ENCODE measurements at places on chromosomes 4 and X. TPM values are rescaled to one million over a fixed set of nuclear protein-coding genes. Genes with fewer than 3 reads are reported as not detected.
A peak's percentile ranks its signal among the peaks of the same experiment; 100 is the strongest.

Gene TRAM1L1
- 0.74 TPM for polyA plus RNA-seq

Gene RGN
- 0.06 TPM for polyA plus RNA-seq

GRCh38 chr4:24594887-24595286 is 10.5 kb upstream of the DHX15 start:
- peak; percentile 27 for DNase-seq

Gene TACR3
- polyA plus RNA-seq, result not detected

Gene PABPC5
- polyA plus RNA-seq, result not detected

Gene FGFR3
- polyA plus RNA-seq, result 11.3 TPM

GRCh38 chr4:2341261-2341841 is 77.1 kb downstream of the ZFYVE28 start:
- DNase-seq, result no peak

- DNase-seq, result peak; percentile 36
These were observed 53.1 kb downstream of the ATXN3L start for GRCh38 chrX:13266641-13267345.

Gene IL21
- polyA plus RNA-seq, result not detected

DNA sequence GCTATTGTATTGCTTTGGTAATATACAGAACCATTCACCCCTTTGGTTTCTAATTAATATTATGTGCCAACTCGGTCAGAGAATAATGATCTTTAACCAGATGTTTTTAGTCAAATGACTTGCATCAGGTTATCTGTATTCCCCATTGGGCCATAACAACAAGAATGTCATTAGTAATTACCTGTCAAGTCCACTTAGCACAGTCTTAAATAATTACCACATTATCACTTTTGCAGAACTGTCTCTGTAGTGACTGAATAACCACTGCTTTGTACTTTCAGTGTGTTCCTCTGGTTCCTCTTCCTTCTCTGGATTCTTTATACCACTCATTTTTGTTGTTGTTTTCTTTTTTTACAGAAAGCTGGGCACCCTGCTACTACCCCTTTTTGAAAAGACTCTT is 257.7 kb upstream of the SPOCK3 start:
- DNase-seq, result no peak

Gene NEUROG2
- polyA plus RNA-seq, result not detected

Gene HMX1
- not detected for polyA plus RNA-seq

- DNase-seq, result no peak
These were observed 26.9 kb downstream of the ARFIP1 start for GRCh38 chr4:152806501-152807125.

Gene WNK3
- polyA plus RNA-seq, result 0.20 TPM

DNA sequence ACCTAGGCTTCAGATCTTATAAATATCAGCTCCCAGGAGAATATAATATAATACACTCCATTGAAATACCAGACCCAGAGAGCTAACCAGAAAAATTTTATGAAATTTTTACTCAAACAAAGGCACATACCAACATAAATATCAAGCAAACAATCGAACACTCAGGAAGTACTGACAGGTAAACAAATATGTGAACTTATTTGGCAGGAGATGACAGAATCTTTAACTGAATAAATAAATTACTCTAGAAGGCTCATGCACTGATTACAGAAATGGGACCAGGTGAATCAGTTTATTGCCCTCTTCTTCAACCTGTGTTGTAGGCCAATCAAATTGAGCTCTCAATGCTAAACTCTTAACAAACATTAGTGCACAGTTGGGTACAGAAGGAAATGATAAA is 225.2 kb upstream of the PABPC4L start:
- no peak for DNase-seq

DNA sequence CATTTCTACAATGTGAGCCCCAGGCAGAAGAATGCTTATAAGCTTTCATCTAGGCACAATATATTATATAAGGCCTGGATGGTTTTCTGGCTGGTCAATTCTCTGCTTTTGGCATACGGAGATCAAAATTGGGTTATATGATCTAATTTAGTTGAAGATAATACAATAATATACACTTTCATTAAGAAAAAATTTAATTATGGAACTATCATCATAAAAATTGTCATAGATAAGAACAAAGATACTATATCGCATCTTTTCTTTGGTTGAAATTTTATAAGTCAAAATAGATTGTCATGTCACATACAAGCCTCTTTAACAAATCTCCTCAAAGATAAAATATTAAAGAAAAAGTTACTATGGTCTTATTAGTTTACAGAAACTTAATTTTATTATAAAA is 17.1 kb downstream of the DMD start:
- DNase-seq, result no peak

DNA sequence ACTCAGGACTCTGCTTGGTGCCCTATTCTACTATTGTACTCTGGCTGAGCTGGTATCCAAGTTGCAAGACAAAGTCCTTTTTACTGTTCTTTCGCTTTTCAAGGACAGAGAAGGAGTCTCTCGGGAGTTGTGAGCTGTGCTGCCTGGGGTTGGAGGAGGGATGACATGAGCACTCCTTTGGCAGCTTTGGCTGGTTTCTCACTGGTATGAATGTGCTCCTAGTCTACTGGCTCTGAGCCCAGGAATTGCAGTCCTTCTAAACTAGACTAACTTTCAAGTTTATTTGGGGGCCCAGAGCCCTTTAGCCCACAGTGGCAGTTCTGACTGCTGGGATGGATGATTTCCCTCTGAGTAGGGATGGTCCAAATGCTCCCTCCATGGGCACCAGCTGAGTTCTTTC is 997.1 kb downstream of the RAB28 start:
- DNase-seq, result no peak

DNA sequence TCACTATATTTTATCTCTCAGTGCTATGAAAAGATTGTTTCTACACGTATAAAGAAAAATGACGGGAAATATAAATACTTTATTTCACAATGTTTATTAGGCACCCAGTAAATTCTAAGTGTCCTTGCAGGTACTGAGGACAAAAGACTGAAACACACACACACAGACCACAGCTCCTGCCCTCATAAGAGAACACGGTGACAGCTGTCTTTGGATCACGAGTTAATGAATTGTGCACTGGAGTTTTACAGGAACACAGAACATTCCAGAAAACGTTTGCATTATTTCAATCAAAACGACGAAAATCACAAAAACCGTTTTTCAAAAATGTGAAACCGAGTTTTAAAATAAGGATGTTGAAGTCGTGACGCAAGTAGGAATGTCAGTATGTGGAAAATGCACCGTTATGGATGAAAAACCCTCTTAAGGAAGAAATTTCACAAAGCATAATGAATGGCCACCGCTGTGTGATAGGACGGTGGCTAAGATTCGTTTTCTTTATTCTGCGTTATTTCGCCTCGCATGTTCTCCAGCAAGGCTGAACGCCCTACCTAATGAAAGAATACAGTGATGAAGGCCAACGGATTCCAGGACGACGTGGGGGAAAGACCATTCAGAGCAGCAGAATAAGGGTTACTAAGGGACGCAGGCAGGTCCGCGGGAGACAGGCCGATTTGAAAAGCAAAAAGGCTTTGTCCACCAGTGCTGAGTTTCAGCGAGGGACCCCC is 24.2 kb downstream of the FAM156A start:
- DNase-seq, result peak; percentile 16

- DNase-seq, result peak; percentile 56
These were observed 251.6 kb downstream of the CBR4 start for GRCh38 chr4:168758351-168758876.

DNA sequence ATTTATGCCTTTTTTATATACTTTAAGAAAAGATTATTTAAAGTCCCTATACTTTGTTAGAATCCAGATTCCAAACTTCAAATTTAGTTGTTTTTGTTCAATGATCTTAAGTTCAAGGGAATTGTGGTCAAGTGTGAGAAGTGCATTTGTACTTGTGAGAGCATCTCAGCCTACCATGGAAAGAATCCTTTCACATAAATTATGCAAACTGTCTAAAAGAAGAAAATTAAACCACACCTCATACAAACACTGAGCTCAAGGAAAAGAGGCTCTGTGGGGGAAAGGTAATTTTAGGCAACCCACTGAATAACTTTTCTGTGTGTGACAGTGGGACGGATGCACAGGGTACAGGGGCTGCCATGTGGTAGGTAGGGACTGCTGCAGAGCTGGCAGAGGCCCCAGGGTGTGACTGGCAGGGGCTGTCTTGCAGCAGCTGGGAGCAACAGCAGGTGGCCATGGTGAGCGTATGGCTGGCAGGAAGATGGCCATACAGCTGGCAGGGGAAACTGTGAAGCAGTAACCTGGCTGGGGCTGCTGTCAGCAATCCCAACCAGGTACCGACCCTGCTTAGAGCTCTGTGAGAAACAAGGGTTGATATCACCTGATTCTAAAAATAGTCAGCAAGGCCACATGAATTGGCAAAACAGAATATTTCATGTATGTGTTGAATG is 130.6 kb downstream of the UGT8 start:
- no peak for DNase-seq

Gene AADAT
- polyA plus RNA-seq, result 5.9 TPM

Gene LCORL
- polyA plus RNA-seq, result 2.3 TPM

Gene KLHL4
- polyA plus RNA-seq, result not detected

Gene PRR32
- not detected for polyA plus RNA-seq

DNA sequence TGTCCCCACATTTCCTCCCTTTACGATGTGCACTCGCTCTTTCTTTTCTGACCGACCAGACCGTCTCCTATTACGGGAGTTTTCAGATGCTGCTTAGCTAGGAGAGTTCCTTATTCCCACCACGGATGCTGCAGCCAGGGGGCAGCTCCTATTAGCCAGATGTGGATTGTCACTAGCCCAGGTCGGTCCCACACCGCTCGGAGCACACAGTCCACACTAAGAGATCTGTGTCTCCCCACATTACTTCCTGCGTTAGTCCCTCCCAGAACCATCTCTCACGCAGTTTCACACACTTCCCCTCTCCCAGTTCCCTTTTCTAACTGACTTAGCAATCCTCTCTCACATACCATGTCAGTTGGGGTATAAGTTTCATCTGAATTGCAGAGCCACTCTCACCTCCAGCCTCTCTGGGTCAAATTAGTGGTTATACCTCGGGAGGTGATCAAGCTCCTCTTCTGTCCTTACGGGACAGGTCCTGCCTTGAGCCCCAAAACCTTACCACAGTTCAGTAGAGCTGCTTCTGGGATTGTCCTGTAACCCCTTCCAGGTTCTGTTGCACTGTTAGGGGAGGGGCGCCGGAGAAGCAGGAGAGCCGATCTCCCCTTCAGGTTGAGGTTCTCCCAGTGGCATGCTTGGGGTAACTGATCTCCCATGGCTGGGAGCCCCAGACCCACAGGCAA is 28.2 kb downstream of the SULT1E1 start:
- DNase-seq, result no peak

Gene CPZ
- not detected for polyA plus RNA-seq

Gene MBNL3
- polyA plus RNA-seq, result 1.5 TPM

Gene BBS7
- polyA plus RNA-seq, result 17.6 TPM

Gene DIPK2B
- polyA plus RNA-seq, result not detected

DNA sequence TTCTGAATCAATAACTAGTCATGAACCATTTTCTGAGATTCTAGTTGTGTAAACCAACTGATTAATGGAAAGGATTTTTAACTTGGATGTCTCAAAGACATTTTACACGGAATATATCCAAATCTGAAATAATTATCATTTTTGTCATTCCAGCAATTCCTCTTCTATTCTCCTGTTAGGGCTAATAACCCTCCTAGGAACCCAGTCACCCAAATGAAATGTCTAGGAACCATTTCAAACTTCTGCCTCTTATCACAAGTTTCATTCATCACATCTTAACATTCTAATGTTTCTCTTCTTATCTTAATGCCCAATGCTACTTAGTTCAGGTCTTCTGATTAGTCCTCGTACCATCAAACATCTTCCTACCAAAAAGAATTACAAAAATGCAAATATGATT is 639.8 kb downstream of the DMD start:
- no peak for DNase-seq

Gene CLDN22
- polyA plus RNA-seq, result not detected

Gene ADH1B
- not detected for polyA plus RNA-seq

- DNase-seq, result peak; percentile 9
These were observed 48.1 kb upstream of the ENPP6 start for GRCh38 chr4:184265546-184266351.

Gene RTL3
- not detected for polyA plus RNA-seq

DNA sequence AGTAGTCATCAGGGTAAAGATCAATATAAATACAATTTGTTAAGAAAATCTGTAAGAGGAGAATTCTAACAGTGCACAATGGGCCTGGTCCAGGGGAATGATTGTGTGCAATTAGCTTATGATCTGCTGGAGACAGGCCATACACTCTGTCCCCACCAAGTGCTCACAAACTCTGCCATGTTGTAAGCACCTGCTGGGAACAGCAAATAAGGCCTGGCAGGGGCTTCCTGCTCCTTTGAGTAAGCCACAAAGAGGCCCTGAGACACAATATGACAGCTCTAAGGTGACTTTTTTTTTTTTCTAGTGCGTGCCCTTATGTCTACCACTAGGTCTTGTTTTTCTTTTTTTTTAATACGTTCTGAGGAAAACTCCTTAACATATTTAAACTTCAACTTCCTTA is 866.3 kb upstream of the PCDH7 start:
- no peak for DNase-seq

DNA sequence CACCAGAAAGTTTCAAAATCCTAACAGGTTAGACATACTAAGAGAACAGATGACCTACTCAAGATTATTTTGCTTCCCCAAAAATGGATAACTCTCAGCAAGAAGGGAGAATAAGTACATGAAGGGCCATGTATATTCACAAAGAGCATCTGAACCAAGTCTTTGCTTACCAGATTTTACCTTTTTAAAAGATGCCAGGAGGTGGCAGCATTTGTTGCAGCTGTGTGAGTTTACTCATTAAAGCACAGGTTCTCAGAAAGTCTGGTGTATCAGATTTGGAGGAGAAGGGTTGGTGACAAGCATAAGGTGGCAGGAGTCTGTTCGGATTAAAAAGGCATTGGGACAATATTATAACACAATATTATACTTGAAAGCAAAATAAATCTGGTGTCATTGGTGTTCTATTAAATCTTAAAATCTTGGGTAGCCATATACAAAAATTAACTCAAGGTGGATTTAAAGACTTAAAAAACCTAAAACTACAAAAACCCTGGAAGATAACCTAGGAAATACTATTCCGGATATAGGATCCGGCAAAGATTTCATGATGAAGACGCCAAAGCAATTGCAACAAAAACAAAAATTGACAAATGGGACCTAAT is 51.3 kb upstream of the NFKB1 start:
- DNase-seq, result no peak

Gene XG
- 18.7 TPM for polyA plus RNA-seq

DNA sequence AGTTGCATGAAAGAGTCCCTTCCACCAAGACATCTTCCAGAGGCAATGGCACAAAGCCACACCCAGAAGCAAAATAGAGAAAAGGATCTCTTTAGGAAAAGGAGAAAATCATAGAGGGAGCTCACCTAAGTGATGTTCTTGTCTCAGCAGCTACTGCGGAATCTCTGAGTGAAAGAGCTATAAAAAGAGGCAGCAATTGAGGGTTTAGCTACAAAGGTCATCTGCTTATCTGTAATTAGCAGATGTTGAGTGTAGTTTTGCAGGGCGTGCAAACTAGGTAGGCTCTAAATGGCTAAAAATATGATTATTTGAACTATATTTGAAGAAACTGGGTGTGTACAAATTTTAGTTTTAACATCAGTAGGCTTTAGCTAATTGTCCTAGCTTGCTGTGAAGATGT is 276.0 kb downstream of the HS3ST1 start:
- DNase-seq, result no peak
